ENCODE measurements at places on chromosomes 12 and 14.

- no peak for DNase-seq
Measured at GRCh38 chr12:3604748-3605586, 114.0 kb downstream of the PRMT8 start.

GRCh38 chr14:39641224-39641623 lies 209.0 kb upstream of the FBXO33 start:
- DNase-seq, result no peak

DNA sequence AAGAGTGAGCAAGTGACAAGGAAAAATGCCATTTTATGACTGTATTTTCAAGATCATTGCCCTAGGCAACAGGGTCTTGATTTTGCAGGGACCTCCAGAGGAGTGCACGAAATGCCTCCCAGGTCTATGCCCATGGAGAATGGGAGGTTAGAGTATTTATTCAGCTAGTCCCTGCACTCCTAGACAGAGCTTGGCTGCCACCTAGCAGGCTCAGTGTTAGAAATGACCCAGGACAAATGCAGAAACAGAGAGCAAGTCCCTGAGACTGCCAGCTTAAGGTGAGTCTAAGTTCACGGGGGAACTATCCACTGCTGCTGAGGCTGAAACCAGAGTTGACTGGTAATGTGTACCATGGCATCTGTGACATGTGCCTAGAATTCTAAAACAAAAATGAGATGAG lies 506.4 kb downstream of the MED13L start:
- DNase-seq, result no peak

DNA sequence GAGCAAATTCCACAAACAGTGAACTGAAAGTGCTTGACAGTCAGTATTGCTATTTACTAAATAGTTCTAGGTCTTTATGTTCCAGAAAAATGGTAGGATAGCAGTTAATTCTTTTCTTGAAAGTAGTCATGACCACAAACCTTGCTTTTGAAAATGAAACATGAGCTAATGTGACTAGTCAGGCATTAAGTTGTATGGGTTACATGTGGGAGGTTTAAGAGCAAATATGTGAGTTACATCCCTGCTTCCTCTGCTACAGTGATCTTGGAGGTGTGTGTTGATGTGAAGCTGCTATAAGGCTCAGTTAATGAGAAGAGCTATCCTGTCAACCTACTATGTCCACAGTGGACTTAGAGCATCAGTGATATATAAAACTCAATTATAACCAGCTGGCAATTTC lies 741.6 kb downstream of the FSCB start:
- DNase-seq, result no peak

GRCh38 chr14:105487986-105488777 lies 1.5 kb downstream of the CRIP1 start:
- DNase-seq, result no peak

GRCh38 chr14:67131691-67132090 lies 57.5 kb upstream of the GARIN2 start:
- DNase-seq, result no peak

DNA sequence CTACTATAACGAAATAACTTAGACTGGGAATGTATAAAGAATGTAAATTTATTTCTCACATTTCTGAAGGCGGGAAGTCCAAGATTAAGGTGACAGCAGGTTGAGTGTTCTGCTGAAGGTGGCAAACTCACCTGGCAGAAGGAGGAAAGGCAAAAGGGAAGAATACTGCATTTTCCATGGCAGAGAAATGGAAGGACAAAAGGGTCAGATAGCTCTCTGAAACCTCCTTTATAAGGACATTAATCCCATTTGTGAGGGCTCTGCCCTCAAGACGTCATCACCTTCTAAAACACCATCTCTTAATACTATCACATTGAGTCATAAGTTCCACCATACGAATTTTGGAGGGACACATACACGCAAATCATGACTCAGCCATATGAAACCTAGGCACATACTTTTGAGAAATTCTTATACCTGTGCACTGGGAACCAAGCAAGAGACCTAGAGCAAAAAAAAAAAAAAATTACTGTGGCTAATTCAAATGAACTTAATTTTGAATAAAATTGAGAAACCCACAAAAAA lies 1669.3 kb upstream of the FLRT2 start:
- DNase-seq, result no peak

- DNase-seq, result no peak
Measured at GRCh38 chr12:43241986-43242385, 310.0 kb downstream of the ADAMTS20 start.

DNA sequence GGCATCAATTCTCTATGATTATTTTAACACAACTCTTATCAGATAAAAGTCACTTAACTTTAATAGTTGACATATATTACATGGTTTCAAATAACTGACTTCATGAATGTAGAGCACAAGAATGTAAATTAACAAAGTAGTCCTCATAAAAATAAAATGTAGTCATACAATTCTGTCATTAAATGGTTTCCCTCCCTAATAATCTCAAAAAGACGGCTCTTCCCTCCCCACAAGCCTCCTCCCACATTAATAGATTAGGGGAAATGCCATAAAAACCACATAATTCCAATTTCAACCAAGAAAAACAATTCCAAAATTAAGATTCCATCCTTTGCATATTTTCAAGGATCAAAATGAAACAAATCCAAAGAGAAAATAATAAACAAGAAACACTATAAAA lies 36.7 kb downstream of the SPTLC2 start:
- no peak for DNase-seq

DNA sequence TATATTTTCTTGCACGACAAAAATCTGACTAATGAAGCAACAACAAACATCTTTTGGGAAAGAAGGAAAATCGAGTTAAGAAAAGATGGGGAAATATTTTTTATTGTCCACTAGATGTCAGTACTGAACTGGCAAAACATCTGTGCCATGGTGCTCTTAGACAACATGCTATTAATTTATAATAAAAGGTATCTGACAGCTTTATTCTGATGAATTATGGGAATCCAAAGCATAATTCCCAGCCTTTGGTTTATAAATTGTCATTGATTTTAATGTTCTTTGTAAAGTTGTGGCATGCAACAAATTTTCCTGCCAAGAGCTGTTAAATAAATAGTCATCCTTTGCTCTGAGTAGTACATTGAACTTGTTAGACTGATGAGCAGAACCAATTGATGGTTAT lies 231.2 kb downstream of the ETNK1 start:
- no peak for DNase-seq

DNA sequence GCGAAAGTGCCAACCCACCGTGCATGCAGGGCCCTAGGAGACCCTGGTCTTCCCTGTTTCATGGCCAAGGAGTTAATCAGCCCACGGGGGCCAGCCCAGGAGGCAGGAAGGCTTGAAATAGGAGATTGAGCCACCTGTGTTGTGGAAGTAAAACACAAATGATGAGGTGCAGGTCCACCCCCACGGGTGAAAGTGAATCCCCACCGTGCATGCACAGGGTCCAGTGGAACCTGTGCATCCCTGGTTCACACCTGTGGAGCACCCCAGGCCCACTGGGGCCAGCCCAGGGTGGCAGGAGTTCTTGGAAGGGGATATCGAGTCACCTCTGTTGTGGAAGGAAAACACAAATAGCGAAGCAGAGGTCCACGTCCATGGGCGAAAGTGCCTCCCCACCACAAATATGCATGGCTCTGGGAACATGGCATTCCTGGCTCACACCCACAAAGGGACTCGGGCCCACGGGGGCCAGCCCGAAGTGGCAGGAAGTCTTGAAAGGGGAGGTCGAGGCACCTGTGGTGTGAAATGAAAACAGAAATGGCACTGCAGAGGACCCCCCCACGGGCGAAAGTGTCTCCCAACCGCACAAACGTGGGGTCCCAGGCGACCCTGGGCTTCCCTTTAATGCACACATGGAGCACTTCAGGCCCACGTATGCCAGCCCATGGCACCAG lies 381.5 kb downstream of the ALG10 start:
- DNase-seq, result no peak

DNA sequence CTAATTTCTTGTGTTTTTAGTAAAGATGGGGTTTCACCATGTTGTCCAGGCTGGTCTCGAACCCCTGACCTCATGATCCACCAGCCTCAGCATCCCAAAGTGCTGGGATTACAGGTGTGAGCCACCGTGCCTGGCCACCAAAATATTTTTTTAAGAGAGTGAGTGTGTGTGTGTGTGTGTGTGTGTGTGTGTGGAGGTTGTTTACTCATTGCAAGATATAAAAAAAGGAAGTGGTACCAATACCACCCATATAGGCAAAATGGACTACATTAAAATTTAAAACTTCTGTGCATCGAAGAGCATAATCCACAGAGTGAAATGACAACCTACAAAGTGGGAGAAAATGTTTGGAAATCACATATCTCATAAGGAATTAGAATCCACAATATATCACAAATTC lies 15.5 kb upstream of the CLEC2A start:
- no peak for DNase-seq

- DNase-seq, result no peak
Measured at GRCh38 chr12:120115692-120116440, 687 bp downstream of the RAB35 start.

- DNase-seq, result no peak
Measured at GRCh38 chr14:68879841-68880575, 87.1 kb upstream of the ZFP36L1 start.

- no peak for DNase-seq
Measured at GRCh38 chr12:56633468-56634241, 3.5 kb upstream of the BAZ2A start.

DNA sequence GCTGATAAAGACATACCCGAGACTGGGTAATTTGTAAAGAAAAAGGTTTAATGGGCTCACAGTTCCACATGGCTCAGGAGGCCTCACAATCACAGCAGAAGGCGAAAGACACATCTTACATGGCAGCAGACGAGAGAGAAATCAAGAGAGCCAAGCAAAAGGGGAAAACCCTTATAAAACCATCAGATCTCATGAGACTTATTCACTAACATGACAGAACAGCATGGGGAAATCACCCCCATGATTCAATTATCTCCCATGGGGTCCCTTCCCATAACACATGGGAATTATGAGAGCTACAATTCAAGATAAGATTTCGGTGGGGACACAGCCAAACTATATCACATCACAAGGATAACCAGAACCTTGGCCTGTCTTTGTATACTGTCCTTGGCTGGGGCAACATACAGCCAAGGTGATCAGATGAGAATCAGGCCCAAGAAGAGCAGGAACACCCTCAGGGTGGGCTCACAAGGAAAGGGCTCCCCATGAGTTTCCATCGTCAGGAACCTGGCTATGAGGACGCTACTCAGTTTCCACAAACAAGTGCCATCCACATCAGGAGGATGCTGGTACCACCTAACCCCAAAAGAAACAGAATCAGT lies 152.7 kb downstream of the FOXN3 start:
- no peak for DNase-seq

GRCh38 chr12:110798461-110798860 lies 48.3 kb upstream of the CCDC63 start:
- DNase-seq, result no peak

GRCh38 chr14:23370221-23370620 lies 2.4 kb upstream of the IL25 start:
- DNase-seq, result no peak

GRCh38 chr12:13576935-13577500 lies 380.5 kb downstream of the EMP1 start:
- no peak for DNase-seq

GRCh38 chr14:60204104-60204842 lies 39.1 kb upstream of the DHRS7 start:
- no peak for DNase-seq

GRCh38 chr12:132448463-132448820 lies 41.5 kb upstream of the FBRSL1 start:
- no peak for DNase-seq

GRCh38 chr12:82880442-82880901 lies 193.8 kb downstream of the TMTC2 start:
- DNase-seq, result no peak

GRCh38 chr12:5455045-5455444 lies 23.1 kb downstream of the NTF3 start:
- no peak for DNase-seq

DNA sequence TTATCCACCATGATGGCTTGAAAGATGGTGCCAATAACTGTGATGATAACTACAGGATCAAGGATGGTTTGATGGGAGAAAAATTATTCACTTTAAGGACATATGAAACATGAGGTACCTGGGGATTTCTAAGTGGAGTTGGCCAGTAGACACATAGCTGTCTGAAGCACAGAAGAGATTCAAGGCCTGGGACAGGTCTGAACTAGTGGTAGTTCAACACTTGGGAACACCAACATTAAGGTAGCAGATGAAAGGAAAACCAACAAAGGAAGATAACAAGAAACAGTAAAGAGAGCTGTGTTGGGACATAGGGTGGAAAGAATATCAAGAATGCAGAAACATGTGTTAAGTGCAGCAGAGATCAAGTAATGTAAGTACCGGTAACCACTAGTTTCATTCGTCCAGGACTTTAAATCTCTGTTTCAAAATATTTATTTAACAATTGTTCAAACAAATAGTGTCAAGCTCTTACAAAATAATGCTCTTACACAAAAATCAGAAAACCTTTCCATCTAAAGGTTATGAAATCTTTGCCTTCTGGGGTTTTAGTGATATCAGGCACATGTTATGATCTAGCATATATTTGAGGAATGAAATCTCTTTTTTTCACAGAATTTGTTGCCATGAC lies 104.7 kb downstream of the ST8SIA1 start:
- DNase-seq, result no peak

DNA sequence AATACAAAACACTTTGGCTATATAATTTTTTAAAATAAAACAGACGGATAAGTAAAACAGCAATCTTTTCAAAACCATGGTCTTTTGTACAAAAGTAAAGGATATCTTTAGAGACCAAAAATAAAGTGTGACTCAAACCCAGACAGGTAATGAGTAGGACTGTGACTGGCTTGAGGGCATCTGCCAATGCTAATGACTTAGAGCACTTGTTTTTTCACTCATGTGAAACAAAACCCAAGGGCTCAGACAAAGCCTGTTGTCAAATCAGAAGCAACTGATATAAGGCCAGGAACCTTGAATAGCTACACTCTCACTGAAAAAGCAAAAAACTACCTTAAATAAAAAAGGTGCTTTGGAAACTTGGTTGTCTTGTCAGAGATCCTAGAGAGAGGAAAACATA lies 357.4 kb downstream of the TMEM117 start:
- DNase-seq, result no peak

DNA sequence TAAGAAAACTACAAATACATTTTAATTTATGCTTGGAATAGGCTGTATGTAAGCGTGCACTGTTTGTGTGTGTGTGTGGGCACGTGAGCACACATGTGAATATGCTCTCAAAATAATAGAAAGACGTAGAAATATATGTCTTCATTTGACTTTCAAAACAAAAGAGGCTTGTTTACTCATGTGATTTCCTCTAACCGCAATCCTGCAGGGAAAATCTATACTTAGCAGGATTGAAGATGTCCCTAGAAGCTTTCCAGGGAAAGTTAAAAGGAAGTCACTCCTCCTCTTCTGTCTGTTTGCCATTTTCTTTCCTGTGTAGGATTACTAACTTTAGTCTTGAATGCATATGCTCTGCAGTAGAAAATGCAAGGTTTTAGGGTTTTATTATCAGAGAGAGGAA lies 404.7 kb downstream of the MDGA2 start:
- DNase-seq, result no peak

GRCh38 chr12:54981796-54982195 lies 2.8 kb downstream of the TESPA1 start:
- no peak for DNase-seq
